ENCODE measurements at places on chromosomes 1 and 21.

DNA sequence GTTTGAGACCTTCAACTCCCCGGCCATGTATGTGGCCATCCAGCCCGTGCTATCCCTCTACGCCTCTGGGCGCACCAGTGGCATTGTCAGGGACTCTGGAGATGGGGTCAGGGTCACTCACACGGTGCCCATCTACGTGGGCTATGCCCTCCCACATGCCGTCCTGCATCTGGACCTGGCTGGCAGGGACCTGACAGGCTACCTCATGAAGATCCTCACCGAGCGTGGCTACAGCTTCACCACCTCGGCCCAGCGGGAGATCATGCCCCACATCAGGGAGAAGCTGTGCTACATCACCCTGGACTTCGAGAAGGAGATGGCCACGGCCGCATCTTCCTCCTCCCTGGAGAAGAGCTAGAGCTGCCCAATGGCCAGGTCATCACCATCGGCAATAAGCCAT is 36.5 kb upstream of the ZP4 start:
- DNase-seq, result no peak

DNA sequence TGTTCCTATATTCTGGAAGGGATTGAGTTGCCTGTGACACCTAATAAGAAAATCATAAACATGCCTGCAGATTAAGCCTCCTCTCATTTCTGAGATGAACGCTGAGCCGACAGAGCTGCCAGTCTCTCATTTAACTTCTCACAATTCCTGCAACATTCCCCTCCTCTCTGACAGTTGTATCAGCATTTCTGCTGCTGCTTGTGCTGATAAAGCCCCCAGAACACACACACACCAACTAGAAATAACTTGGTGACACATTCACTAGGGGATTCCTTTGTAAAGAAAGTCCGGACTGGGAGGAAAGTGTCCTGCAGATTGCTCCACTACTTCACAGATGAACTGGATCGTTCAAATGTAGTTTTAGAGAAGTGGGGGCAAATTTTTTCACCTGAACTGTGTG is 437.3 kb downstream of the PLA2G4A start:
- no peak for DNase-seq

DNA sequence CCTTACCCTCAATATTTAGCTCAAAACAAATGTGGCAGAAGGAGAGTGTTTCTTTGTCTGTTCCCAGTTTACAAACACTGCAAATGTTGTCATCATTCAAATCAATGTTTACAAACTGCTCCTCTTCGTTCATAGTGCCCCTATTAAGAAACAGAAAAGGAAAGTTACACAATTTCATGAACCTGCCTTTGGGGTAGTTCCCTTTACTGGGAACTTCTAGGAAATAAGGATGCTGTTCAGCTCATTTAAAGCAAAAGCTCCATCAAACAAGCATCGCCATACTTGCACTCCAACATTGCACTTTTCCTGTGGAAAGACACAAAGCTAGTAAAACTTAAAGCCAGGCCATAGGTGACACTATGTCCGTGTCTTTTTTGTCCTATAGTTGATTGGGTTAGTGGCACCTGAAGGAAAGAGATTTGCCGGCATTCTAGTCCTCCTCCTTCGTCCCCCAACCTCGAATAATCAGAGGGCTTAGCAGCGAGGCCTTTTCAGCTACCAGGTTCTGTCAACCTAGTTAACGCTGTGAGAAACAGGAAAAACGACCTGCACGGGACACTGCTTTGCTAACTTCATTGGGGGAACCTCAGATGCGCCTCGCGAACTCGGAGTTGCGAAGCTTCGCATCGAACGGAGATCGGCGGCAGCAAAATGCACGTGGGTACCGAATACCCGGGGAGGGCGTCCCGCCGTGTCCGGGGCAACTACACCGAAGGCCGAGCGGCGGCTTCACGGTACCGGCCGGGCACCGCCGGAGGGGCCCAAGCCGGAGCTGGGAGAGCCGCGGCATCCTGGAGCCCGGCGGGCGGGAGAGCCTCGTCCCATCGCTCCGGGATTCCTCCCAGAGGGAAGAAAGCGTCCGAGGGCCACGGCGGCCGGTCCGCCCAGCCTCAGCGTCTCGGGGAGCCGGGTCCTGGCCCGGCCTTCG is 706 bp downstream of the C21orf91 start:
- DNase-seq, result peak; percentile 41

GRCh38 chr1:68142036-68142435 is 90.3 kb downstream of the WLS start:
- DNase-seq, result no peak

DNA sequence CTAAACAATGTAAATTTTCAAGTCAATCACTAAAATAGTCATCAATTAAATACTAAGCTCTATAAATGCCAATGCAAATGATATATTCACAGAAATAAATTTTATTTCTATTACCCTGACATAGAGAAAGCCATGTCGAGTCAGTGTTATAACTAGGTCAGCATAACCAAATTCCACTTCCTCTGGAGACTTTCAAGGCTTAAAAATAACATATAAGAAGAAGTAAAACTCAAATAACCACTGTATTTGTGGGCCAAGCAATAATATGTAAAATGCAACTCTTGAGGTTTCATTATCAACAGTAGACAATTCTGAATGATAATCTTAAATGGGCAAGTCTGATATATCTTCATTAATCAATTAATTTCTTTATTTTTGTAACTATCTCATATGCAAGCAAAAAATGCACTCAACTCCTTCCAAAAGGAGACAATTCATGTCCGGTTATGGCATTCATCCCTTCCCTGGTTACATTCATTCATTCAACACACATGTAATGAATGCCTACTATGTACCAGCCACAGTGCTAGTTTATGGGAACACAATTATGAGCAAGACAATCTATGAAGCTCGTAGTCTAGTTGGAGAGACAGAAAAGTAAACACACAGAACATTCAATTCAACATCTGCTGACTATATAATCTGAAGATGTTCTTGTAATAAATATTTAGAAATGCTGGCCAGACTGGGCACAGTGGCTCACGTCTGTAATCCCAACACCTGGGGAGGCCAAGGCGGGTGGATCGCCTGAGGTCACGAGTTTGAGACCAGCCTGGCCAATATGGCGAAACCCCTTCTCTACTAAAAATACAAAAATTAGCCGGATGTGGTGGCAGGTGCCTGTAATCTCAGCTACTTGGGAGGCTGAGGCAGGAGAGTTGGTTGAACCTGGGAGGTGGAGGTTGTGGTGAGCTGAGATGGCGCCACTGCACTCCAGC is 37.1 kb upstream of the CAP1 start:
- no peak for DNase-seq

- DNase-seq, result no peak
Observed at GRCh38 chr21:44524414-44525371, 15.3 kb downstream of the KRTAP10-1 start.

GRCh38 chr1:205700865-205701401 is 20.6 kb upstream of the SLC45A3 start:
- DNase-seq, result no peak

GRCh38 chr1:242876030-242876429 is 351.5 kb upstream of the PLD5 start:
- no peak for DNase-seq

DNA sequence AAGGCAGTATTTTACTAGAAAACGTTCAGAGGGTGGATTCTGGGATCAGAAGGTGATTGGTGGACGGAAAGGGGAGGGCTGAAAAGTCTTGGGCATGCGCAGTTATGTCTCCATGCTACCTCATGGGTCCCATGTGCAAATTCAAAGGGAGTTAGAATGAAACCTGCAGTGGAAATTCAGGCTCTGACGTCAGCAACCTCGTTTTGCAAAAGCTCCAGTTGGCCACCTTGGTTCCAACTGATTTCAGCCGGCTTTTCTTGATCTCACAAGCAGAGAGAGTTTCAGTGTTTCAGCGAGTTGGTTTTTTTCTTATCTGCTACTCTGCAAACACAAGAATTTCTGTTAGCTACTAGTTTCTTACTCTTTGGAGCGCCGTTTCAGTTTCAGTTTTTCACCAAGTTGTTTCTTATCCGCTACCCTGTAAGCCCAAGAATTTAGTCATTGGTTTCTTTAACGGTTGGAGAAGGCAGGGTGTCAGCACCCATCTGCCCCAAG is 69.8 kb upstream of the PGBD5 start:
- no peak for DNase-seq

DNA sequence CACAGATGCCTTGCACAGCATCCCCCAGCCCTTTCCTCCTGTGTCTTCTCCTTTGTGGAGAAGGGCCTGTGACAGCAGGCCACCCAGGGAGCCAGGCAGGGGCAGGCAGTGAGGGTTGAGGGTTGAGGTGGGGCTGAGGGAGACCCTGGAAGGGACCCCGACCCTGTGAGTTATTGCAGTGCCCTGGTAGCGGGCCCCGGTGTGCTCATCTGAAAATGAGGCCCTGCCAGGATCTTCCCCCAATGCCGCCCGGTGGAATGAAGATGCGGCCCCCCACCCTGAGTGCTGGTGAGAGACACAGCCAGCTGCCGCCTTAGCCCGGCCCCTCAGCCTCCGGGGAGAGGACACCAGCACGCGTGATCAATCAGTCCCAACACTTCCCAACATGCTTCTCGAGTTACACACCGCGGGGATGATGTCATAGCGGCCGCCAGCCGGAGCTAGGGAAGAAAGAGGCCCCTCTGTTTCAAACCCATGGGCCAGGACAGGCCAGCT is 36.2 kb upstream of the ACTRT2 start:
- no peak for DNase-seq

Measured in activated CD4-positive, alpha-beta T cell treated with anti-CD3 and anti-CD28 coated beads, Interleukin-2, amount 50 U/mL, for 4 hours (primary cell).